T-helper 17 cell (primary cell): ENCODE measurements at places on chromosomes 2 and 18.

- no peak for DNase-seq
Measured at GRCh38 chr18:49274188-49274714, 186.2 kb downstream of the DYM start.

GRCh38 chr2:110828330-110828729 is 96.0 kb downstream of the ACOXL start:
- no peak for DNase-seq

DNA sequence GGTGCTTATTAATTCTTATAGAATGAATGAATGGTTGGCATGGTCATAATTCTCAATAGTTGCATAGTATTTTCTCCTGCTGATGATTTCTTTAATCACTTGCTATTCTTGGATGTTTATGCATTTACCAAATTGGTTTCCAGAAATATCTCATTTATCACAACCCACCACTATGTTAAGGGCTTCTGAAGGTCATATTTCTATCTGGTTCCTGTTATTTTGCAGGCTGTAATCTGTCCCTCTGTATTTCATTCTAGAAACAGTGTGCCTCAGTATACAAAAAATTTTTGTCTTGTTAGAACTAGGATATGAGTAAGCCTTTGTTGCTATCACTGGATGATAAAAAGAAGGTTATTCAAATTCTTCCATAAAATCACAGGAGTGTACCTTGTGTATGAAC is 6.1 kb upstream of the ATP8B1 start:
- DNase-seq: no peak

- DNase-seq: no peak
Measured at GRCh38 chr2:240298803-240299709, 136.4 kb upstream of the GPC1 start.

DNA sequence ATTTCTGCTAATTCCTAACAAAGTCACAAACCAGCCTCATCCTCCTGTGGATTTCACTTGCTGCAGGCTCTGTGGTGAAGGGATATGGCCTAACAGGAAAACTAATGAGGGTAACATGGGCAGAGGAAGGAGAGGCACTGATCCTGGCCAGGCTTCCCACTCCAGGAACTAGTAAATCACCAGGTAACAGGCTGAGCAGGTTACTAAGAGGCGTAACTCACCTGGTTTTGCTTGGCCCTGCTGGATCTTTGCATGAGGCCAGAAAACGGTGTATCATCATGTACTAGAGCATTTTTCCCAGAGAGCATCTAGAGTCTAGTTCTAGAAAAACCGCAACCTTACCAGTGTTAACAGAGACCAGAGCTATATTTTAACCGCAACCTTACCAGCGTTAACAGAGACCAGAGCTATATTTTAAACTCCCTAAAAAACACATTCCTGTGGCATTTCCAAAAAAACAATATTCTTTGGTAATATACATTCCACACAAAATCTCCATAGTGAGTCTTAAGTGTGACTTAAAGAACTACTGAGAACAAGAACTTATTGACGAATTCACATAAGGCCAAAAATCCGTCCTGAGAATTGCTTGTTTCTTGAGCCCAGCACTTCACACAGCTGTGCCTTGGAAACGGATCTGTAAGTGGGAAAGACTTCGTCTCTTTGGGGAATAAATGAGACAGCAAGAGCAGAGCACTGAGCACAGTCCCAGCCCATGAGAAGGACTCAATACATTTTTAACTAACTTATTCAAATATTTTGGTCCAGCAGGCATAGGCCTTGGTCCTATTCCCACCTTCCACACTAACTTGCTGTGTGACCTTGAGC is 43.4 kb downstream of the DPP4 start:
- no peak for DNase-seq

- no peak for DNase-seq
Measured at GRCh38 chr2:127173057-127173456, 47.0 kb downstream of the CYP27C1 start.

DNA sequence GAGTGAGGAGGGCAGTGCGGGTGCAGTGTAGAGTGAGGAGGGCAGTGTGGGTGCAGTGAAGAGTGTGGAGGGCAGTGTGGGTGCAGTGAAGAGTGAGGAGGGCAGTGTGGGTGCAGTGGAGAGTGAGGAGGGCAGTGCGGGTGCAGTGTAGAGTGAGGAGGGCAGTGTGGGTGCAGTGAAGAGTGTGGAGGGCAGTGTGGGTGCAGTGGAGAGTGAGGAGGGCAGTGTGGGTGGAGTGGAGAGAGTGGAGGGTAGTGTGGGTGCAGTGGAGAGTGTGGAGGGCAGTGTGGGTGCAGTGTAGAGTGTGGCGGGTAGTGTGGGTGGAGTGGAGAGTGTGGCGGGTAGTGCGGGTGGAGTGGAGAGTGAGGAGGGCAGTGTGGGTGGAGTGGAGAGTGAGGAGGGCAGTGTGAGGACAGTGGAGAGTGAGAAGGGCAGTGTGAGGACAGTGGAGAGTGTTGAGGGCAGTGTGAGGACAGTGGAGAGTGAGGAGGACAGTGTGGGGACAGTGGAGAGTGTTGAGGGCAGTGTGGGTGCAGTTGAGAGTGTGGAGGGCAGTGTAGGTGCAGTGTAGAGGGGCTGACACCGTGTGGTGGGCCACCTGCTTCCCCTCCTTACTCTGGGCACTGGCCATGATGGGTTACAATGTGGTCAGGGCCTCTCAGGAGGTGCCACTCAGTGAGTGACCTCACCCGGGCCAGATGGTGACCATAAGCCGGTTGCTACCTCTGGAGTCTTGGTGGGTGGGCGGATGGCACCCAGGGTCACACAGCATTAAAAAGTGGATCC is 28.5 kb downstream of the INPP4A start:
- no peak for DNase-seq

DNA sequence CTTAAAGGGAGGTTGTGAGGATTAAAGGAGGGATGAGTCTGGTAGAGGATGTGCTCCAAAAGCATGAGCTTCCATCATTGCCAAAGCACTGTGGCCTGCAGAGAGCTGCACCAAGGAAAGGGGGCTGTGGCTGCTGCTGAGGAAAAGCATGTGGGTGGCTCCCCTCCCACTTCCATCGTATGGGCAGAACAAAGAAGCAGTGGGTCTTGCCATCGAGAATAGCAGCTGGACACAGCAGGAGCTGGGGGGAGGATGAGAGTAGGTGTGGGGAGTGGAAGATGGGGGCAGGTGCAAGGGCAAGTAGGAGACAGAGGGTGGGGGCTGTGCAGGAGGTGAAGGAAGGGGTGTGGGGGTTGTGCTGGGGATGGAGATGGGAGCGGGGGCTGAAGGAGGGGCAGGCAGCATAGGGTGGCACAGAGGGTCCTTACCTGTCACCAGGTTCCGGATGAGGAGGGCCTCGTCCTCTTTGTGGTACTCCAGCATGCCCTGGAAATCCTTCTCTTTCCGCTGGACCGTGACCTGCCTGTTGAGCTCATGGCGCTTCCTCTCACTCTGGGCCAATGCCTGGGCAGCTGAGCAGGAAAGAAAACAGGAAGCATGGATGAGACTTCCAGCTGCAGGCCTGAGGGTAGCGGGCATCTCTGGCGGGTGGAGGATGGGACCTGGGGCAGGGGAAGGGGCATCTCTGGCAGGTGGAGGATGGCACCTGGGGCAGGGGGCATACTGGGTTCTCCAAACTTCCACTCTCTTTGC is 33.6 kb upstream of the ACAA2 start:
- DNase-seq: no peak

- DNase-seq: no peak
Measured at GRCh38 chr2:102667072-102667471, 47.7 kb downstream of the SLC9A2 start.

DNA sequence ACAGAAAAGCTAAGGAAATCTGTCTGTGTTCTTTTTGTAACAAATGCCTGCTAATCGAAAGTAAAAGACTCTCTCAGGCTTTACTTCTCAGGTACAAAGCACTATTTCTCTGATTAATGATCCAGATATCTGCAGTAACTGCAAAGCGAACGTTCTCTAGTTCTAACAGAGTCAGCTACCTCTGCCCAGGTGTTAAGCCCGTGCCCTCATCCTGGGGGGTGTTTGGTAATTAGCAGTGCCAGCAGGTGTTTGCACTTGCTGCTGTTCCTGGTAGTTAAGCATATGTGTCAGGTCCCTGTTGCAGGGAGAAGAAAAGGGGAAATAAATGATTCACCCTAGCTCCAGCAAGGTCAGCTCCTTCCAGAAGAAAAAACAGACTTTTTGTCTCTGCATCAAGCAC is 58.8 kb upstream of the CRIM1 start:
- no peak for DNase-seq

GRCh38 chr18:23462876-23463275 is 9.8 kb downstream of the RIOK3 start:
- no peak for DNase-seq

- no peak for DNase-seq
Measured at GRCh38 chr2:237675316-237675715, 47.9 kb downstream of the LRRFIP1 start.

- no peak for DNase-seq
Measured at GRCh38 chr2:117336496-117336895, 478.0 kb upstream of the DDX18 start.
